ENCODE measurements at places on chromosomes 5 and 9.

- peak overlapping the region; percentile 97 for H3K4me3 ChIP-seq
- peak; percentile 60 for DNase-seq
- peak overlapping the region; percentile 100 for H3K27ac ChIP-seq
- H3K4me1 ChIP-seq, result peaks cover 10% of the 10 kb centered on the region
- H3K27me3 ChIP-seq, result peaks cover 11% of the 10 kb centered on the region
- H3K36me3 ChIP-seq, result no peaks in the 10 kb centered on the region
Observed at GRCh38 chr9:35646153-35646532, 4.6 kb downstream of the SIT1 start.

DNA sequence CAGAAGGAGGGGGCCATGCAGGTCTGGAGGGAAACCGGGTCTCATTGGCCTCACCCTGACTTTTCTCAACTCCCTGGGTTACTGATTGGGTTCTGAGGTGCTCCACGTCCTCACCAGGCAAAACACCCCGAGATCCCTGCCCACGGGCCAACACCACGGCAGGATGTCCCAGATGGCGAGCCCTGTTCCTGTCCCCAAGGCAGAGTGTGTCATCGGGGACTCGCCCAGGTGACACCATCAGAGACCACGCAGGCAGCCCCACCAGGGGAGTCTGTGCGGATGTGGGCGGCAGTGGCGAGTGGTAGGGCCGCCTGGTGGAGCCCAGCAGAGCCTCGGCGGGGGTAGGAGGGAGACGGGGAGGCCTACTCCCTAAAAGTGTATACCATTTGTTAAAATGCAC lies 59.0 kb upstream of the UBAC1 start:
- DNase-seq, result no peak
- H3K4me3 ChIP-seq, result no peak overlapping the region
- H3K27ac ChIP-seq, result no peak overlapping the region
- H3K36me3 ChIP-seq, result peaks cover 5% of the 10 kb centered on the region
- H3K4me1 ChIP-seq, result peaks cover 1% of the 10 kb centered on the region
- no peaks in the 10 kb centered on the region for H3K27me3 ChIP-seq

DNA sequence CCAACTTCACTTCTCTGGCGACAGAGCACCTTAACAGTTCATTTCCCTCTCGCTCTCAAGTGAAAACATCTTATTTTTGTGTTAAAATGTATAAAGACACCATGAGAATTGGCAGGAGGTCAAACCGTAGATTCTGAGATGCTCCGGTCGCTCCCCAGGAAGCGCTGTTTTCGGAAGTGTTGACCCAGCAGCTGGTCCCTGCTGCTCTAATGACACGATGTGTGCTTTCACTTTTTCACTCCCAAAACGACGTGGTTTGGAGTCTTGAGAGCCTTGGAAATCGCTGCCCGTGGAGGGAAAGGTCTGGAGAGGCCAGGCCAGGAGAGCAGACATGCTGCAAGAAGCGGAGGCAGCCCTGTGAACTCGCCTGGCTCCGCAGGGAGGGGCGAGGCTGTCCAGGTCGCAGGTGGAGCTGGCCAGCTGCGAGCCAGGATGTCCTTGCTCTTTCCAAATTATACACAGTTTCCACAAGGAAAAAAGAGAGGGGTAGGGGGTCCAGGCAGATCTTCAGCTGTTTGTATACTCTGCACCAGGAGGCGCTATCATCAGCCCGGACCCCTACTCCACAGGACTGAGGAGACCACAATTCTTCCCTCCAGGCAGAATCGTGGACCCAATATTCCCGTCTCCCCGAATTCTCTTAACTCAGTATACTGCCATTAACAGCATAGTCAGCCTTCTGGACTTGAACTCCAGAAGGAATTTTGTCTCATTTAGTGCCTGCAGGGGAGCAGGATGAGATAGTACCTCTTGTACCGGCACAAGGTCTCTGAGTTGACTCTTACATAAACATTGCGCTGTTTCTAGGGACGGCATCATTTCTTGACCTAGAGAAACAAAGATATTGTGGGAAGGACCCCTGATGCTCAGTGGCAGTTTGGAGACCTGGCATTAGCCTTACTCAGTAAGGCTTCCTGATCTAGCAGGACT lies 248.6 kb upstream of the ANKRD55 start:
- peaks cover 13% of the 10 kb centered on the region for H3K4me1 ChIP-seq
- H3K36me3 ChIP-seq, result peaks cover 1% of the 10 kb centered on the region
- H3K27ac ChIP-seq, result peak overlapping the region; percentile 79

DNA sequence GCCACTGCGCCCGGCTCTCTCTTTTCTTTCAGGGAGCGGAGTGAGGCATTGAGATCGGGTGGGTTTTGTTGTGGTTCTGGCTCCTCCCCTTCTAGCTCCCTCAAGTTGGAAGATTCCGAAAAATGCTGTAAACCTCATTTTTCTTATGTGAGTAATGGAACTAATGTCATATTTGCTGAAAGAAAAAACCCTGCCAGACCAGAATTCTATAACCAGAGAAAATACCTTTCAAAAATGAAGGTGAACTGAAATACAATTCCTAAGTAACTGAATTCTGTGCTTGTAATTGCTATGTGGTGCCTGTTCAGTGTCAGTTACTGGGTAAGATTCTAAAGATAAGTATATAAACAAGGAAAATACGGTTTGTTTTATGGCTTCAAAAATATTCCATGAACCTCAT lies 30.9 kb upstream of the CDK20 start:
- H3K4me3 ChIP-seq, result no peak overlapping the region
- H3K27me3 ChIP-seq, result peaks cover 3% of the 10 kb centered on the region
- H3K27ac ChIP-seq, result no peak overlapping the region
- H3K4me1 ChIP-seq, result peaks cover 5% of the 10 kb centered on the region
